CD4-positive, alpha-beta T cell treated with Interleukin-2 at 100 ng/mL for 4 hours (primary cell): ENCODE measurements at places on chromosomes 2 and 18.

DNA sequence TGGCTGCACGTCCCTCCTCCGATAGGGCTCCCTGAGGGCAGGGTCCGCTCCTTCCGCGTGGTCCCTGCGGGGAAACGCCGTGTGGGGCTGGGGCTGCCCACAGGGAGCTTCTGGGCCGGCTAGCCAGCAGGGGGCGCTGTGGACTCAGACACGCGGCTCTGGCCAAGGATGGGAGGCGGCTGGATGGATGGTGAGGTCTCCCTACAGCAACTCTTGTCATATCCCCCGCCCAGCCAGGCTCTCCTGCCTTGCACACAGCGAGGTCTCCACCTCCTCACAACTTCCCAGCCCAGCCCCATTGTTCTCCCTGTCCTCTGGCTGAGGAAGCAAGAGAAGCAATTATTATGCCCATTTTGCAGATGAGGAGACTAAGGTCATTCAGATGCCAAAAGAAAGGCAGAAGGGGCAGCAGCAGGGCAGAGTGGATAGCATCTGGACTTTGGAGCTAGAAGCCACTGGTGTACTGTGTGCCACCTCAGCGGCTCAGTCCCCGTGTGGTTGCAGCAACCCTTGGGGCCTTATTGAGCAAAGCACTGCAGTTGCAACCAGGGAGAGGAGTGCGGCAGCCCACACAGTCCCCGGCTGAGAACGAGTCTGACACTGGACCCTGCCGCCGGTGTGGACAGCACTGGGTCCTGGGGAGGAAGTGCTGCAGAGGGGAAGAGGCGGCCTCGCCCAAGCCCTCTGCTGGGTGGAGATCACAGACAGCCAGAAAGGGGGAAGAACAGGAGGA, 99.0 kb downstream of the ZFP36L2 start:
- peak; percentile 91 for DNase-seq

DNA sequence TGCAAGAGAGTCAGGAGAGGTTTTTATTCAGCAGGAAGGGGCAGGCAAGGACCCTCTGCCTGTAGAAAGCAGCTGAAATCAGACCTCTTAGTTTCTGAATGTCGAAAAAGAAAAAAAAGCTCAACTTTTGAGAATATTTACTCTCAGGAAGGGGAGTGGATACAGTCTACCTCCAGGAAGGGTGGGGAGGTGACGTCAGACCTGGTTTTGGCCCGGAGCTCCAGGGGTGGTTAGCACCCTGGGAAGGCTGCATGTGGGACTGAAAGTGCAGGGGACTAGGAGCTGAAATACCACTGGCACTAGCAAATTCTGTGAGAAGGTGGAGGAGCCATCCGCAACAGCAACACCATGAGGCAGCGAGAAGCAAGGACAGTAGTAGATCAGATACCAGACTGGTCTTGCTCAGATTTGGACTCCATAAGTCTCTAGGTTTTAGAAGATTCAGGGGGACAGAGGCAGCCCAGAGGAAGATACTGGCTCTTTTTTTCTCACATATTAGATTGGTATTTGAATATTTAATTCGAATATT, 19.8 kb downstream of the MC2R start:
- DNase-seq: no peak

DNA sequence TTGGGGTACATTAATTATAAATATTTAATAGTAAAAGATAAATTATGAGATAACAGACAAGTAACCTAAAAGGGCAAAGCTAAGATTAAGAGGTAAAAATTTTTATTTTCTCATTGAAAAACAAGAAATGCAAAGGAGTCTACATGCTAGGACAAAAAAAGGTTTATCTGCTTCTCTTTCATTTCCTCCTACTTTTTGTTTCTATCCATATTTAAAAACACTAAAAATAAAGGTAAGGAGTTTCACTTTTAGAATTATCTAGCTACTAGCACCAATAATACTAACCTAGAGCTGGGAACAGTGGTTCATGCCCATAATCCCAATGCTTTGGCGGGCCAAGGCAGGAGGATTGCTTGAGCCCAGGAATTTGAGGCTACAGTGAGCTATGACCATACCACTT, 1551.7 kb upstream of the SLC39A10 start:
- DNase-seq: no peak

DNA sequence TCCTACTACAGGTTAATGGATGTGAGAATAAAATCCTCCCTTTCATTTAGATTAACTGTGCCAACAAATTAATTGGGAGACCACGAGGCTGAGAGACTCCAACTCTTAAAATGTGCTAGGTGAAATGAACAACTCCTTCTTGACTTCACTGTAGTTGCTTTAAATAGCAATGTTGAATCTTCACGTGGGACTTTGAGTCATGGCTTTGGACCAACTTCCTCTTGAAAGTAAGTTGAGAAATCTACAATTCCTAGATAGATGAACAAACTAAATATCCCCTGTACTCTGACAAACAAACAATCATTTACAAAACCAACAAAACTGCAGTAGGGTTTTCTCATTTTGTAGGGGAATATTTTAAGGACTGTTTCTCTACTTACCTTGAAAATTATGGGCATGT, 291.9 kb upstream of the SPRED2 start:
- DNase-seq: no peak

- no peak for DNase-seq
Measured at GRCh38 chr2:126446106-126446695, 209.8 kb upstream of the GYPC start.

DNA sequence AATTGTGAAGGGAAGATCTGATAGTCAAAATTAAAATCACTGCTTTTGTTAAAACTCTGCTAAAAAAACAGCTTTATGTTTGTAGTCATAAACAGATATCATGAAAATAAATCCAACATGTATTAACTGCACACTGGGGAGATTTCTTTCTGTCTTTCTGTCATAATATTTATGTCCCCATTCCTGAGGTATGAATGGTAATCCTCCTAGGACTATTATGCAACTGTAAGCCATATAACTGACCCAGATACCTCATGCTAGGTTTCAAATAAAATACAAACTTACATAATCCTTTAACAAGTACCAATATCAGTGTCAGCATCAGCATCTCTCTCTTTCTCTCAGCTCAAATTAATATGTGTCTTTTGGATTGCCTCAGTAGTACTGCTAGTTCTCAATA, 18.2 kb downstream of the IFIH1 start:
- no peak for DNase-seq

GRCh38 chr2:200615247-200615646, 29.4 kb downstream of the AOX1 start:
- no peak for DNase-seq

DNA sequence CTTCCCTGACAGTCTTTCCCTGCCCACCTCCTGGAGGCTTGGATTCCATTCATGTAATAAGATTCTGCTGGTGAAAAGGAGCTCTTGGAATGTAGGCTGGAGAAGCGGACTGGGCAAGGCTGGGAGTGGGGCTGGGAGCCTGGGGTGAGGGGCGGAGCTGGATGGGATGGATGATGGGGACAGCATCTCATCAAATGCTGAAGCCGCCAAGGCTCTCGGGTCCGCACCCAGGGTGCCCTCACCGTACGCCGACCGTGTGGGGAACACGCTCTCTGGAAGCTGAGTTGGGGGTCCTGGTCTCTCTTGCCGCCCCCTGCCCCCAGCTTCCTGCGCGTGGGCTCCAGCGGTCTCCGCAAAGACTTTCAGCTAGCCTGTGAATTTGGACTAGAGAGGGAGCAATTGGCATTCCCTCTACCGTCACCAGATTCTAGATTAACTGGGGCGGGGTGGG, 9.1 kb downstream of the RAX start:
- no peak for DNase-seq

DNA sequence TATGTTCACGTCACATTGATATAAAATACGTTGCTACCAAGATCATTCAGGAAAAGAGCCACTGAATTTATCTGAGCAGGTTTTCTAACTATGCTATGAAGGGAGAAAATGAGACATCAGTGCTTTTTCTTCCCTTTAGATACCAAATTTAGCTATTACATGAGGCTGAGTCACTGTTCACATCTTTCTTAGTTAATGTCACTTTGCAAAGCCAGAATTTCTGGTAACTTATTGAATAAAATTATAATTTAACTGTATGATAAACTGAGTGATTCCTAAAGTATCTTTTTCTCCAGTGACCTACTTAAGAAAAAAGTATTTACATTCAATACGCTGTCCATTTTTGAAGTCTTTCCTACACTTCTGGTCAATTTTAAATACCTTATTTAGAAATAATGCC, 22.7 kb downstream of the C1D start:
- no peak for DNase-seq

GRCh38 chr2:68762665-68763064, 28.1 kb downstream of the ARHGAP25 start:
- peak; percentile 72 for DNase-seq

DNA sequence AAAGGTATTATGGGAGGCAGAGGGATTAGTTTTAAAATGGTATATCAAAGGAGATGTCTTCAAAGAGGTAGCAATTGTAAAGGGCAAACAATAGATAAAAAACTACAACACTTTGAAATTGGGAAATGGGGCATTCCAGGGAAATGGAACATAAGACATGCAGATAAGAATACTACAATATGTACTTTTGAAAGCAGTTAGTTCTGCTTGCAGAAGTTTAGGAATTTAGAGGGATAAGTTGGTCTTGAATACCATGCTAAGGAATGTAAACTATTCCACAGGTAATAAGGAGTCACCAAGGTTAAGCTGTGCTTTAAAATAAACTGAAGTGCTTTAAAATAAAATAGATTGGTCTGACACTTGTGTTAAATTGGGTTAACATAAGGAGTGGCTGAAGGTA, 571.7 kb upstream of the ACVR2A start:
- no peak for DNase-seq

GRCh38 chr2:23734416-23734815, 192.5 kb downstream of the ATAD2B start:
- DNase-seq: no peak

- peak; percentile 39 for DNase-seq
Measured at GRCh38 chr2:143177096-143177786, 48.0 kb downstream of the ARHGAP15 start.

- no peak for DNase-seq
Measured at GRCh38 chr2:179995741-179996515, 11.2 kb downstream of the CWC22 start.

- DNase-seq: no peak
Measured at GRCh38 chr2:24576146-24576545, 85.1 kb downstream of the NCOA1 start.

GRCh38 chr2:160156665-160157064, 43.4 kb downstream of the ITGB6 start:
- DNase-seq: no peak

GRCh38 chr2:183079139-183079775, 710 bp downstream of the DUSP19 start:
- peak; percentile 8 for DNase-seq

DNA sequence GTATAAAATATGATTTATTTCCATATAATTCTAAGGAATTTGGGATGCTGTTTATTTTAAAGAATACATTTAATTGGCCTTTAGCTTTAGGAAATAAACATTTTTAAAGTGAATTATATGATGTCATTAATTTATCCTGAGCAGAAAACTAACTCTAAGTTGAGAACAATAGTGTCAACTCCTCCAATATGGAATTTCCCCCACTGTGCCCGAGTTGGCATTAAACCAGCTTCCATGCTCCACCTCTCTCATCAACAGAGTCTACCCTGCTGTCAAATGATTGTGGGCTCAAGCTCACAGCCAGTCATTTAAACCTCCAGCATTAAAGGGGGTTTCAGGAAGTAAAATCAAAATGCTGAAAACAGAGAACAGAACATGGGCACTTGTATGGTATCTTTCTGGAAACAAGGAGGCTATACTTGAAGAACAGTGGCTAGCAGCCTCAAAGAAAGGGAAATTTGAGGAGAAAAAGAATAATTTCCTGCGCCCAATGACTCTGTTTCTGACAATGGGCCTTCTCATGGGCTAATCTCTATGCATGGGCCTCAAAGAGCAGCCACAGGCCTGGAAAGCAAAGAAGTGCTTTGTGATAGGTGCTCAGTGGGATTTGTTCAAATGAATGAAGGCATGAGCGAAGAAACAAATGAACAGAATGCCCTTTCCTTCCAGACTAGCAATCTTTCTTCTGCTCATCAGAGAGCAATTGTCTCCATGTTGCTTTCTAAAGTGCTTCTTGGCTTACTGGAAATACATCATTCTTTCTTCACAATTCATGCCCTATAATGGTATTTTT, 252.8 kb downstream of the MTX2 start:
- no peak for DNase-seq

- DNase-seq: no peak
Measured at GRCh38 chr2:146587291-146587713, 1257.5 kb upstream of the ACVR2A start.

- DNase-seq: no peak
Measured at GRCh38 chr18:55252901-55253300, 293.6 kb upstream of the CCDC68 start.

GRCh38 chr2:75074708-75075107, 116.3 kb downstream of the POLE4 start:
- no peak for DNase-seq

DNA sequence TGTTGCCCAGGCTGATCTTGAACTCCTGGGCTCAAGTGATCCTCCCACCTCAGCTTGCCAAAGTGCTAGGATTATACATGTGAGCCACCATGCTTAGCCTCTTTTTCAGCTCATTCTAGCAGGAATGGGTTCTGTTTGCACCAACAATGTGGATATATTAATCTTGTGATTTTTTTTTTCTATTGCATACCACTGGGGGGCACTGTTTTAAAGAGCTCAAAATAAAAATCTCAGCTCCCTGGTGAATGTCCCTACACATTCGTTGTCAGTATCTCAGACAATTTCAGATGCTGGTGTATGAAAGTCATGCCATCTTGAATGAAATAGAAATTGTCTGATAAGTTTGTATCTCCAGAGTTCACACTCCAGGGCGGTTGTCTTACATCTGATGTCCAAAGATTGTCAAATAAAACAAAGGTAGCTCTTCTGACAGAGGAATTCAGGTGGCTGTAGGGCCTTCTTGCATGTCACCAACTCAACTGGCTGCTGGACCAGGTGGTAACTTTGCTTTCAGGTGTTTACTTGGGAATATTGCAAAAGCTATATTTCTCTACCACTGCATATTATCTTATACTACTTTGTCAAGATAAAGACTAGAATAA, 3.1 kb upstream of the MATN3 start:
- DNase-seq: peak; percentile 50

DNA sequence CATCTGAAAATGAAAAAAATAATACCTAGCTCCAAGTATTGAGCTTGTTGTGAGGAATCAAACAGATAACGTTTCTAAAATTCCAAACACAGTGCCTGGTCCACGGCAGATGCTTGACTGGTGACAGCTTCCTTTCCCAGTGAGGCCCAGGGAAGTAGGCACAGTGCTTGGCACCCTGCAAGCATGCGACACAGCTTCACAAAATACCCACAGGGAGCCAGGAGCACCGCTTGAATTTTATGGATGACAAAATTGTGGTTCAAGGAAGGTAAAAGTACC, 205.1 kb upstream of the TNP1 start:
- DNase-seq: no peak

- DNase-seq: no peak
Measured at GRCh38 chr2:27099334-27099955, 12.9 kb downstream of the KHK start.

DNA sequence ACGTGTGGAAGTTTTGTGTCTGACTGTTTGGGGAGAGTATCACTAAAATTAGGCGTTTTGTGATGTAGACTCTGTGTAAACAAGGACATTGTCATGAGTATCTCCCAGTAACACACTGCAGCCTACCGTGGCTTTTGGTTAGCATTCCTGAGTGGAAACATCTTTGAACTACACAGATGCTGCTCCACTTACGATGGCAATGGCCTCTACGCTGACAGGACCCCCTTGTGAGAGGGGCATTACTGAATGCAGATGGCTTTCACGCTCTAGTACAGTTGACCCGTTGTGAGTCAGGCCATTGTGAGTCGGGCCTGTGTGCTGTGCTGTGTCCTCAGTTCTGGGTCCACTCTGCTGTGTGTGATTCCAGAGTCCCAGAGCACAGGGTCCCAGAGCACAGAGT, 34.4 kb upstream of the ADNP2 start:
- no peak for DNase-seq

- no peak for DNase-seq
Measured at GRCh38 chr18:63775166-63775730, at the start of gene SERPINB7. Gene SERPINB7, plus strand, starts transcription at chr18:63775418. Its CDS starts 6,955 bp downstream, at chr18:63782373.
